Stimulated activated naive CD4-positive, alpha-beta T cell treated with Interleukin-2 at 50 U/mL for 16 hours (primary cell): ENCODE measurements at places on chromosomes 12 and 14.
A peak's percentile ranks its signal among the peaks of the same experiment; 100 is the strongest.

- DNase-seq, result no peak
These were observed 100.0 kb downstream of the PRKCH start for GRCh38 chr14:61421212-61421923.

- DNase-seq, result no peak
These were observed 141.3 kb upstream of the PLEKHG7 start for GRCh38 chr12:92561543-92561899.

- no peak for DNase-seq
These were observed 663 bp downstream of the NCKAP5L start for GRCh38 chr12:49827401-49828099.

- DNase-seq, result no peak
These were observed 59.6 kb upstream of the NCOR2 start for GRCh38 chr12:124626971-124627411.

GRCh38 chr14:78399316-78399889 is 229.2 kb downstream of the NRXN3 start:
- DNase-seq, result no peak

DNA sequence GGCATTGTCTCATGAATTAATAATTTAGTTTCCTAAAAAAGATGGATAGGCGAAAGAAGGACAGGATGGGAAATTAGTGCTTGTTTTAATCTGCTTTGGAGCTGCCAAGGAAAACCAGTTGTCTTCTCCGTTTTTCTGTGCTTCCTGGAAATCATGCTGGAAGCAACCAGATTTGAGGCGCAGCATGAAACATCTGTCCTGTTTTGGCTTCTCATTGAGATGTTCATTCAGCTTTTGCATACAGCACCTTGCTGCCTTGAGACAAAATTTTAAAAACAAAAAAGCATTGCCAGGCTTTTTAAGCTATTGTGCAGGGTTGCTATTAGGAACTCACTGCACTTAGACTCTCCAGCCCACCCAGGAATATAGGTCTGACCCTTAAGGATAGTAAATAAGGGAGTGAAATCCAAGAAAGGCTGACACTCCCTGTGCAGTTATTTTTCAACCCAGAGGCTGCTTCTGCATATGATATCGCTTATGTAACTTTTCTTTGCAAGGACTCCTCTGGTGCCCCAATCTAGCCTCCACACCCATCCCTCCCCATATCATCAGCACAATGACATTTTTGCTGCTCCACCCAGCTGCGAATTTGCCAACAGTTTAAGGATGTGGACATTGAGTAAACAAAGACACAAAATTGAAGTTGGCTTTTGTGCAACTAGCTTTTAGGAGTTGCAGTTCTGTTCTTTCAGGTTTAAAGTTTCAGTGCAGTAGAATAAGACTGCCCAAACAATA is 46.9 kb upstream of the MDM1 start:
- no peak for DNase-seq

DNA sequence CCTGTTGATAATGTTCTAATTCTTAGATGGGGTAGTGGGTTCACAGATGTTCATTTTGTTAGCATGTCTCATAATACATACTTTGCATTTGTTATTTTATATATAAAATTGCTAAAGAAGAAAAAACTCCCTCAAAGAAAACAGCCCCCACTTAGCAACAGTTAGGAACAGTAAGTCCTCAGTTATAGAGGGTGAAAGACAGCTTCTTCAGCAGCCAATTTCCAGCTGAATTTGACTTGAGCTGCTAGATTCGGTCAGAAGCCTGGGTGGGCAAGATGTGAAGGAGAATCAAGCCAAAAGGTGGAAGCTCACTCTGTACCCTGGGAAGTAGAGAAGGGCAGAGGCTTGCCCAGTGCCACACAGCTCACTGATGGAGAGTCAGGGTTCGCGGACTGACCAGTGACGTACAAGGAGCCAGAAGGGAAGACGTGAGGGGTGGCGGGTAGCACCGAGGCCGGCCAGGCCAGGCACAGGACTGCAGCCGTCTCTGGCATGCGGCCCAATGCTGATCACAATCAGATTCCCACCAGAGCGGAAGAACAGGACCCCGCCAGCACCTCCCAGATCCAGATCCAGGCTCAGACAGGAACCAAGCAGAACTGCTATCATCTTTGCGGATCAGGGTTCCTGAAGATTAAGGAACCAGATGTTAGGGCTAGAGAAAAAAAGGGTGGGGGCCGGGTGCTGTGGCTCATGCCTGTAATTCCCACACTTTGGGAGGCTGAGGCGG is 30.4 kb upstream of the VWF start:
- DNase-seq, result no peak

DNA sequence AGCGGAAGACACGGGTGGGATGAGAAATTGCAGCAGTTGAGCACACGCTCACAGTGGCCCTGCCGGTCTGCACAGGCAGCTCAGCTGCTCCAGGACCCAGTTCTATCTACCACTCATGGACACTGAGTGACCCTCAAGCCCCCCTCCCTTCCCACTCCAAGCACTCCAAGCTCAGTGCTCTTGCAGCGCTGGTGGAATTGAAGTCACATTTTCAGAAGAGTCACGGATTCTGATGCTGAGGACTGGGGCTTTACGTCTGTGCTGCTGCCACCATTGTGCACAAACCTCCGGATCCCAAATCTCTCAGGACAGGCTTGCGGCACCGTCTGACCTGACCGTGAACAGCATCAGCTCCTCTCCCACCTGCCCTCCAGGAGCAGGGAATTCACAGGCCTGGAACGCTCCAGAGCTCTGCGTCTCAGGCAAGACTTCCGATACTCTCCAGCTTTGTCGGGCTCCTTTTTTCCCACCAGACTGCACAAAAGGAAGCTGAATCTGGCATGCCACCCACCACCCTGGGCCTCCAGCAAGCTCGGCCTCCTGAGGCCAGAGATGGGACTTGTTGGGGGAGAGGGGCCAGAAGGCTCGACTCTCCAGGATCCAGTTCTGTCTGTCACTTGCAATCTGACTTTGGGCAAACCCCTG is 213.1 kb upstream of the RTL1 start:
- no peak for DNase-seq

DNA sequence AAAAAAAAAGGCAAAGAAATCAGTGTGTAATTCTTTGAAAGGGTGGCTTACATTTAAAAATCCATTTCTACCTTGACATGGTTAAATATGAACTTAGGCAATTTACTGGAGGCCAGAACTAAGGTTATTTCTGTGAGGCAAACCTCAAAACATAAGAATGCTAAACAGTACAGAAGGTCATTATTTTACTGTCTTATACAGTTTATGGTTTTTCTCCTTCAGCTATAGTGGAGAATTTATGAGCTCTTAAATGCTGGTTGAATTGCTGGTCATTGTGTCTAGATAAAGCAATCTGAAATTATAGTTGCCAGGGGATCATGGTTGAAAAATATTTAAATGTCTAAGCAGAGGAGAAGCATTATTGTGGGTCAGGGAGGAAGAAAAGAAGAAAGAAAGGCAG is 70.5 kb downstream of the TRIM9 start:
- no peak for DNase-seq

DNA sequence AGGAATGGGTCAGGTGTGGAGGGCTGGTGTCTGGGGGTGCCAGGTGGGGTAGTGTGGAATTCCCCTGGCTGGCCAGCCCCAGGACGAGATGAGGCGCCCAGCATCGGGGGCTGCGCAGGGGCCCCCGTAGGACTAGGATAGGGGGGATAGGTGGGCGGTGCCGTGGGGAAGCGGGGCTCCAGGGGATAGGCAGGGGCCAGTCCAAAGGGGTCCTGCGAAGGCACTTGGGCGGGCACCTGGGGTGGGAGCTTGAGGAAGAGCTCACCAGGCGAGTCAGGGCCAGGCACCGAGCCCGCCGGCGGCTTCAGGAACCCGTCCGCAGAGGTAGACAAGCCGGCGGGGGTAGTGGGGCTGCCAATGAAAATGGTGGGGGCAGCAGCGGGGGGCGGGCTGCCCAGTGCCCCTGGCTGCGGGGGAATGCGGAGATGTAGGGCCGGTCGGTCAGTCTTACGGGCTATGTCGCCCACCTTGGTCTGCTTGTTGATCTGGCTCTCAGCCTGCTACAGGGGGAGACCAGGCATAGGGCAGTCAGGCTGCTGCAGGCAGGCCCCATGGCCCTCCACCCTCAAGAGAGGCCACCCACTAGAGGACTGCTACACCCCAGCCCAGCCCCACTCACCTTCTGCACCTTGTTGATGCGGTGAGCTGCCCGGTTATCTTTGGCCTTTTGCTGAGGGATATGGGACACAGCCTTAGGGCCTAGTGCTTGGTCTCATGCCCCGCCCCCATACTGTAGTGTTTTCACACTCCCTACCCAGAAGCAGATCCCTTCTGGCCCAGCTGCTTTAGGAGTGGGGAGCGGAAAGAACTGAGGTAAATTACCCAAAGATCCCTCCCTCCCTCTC is 19.3 kb downstream of the KMT2D start:
- DNase-seq, result no peak

GRCh38 chr12:25800101-25800500 is 158.4 kb upstream of the RASSF8 start:
- DNase-seq, result no peak

DNA sequence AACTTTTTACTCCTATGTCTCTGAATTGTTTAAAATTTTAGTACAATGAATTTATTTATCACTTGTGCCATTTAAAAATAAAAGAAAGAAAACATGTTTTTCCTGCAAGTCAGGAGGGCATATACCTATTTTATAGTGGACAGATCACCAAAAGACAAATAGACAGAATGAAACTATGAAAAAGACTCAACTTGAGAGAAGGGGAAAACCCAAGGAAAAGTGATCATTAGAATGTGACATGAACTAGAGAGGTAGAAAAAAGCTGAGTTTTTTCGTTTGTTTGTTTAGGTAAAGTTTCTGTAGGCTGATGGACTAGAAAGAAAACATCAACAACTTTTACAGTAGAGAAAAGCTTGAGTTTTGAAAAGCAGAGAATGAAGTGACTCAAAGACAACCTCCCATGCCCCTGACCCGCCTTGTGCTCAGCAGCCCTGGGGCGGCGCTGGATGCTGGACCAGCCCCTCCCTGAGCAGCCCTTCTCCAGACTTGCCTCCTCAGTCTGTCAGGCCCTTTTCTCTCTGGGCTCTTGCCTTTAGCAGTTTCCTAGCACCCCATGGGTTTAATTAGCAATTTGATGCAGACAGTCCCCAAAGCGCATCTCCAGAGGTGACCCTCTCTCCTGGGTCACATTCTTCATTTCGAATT is 95.1 kb upstream of the ARID2 start:
- DNase-seq, result no peak

DNA sequence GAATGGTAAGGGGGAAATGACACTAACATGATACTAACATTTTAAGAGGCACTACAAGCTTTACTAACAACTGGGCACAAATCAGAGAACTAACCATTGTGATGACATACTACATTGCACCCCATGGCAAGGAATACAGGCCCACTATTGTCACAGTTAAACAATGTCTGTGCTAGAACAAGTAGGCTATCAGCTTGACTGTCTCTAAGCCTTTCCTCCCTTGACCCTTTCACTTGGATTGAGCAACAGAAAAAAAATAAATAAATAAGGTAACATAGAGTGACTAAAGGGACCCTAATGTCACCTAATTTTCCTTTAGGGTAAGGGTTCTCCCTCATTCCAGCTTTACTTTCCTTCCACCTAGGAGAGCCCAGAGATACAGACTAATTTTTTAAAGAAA is 4.4 kb downstream of the SLC38A2 start:
- no peak for DNase-seq

DNA sequence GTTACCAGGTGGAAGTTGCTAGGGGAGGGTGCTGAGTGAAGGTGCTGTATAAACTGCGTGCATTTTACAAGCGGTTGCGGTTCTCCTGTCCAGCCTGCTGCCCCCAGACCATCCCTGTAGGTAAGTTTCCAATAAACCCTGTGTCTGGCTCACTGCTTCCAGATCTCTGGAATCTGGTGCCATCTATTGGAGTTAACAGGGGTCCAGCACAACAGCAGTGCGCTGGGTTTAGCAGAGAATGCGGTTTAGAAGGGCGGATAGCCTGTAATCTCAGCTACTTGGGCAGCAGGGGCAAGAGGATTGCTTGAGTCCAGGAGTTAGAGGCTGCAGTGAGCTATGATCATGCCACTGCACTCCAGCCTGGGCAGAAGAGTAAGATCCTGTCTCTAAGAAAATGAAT is 4.9 kb downstream of the AACS start:
- DNase-seq, result no peak

- DNase-seq, result no peak
These were observed 7.0 kb upstream of the KRAS start for GRCh38 chr12:25257590-25258324.

GRCh38 chr12:76568130-76568529 is 8.6 kb upstream of the OSBPL8 start:
- no peak for DNase-seq

- DNase-seq, result no peak
These were observed 7.0 kb upstream of the CLEC2D start for GRCh38 chr12:9662488-9662887.

DNA sequence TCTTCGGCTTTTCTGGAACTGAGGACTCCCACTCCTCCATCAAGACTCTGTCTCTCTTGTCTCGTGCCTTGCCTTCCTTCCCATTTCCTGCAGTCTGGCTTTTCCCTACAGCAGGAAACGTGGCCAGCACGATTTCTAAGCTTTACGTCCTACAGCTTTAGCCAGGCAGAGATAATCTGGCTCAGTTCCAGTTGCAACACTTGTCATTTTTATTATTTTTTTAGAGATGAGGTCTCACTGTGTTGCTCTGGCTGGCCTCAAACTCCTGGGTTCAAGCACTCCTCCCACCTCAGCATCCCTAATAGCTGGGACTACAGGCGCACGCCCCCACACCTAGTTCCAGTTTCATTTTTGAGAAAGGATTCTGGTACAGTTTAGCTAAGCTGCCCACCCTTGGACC is 19.9 kb downstream of the CALM1 start:
- DNase-seq, result no peak

GRCh38 chr12:110582276-110583136 is 612 bp downstream of the PPTC7 start:
- peak; percentile 74 for DNase-seq

DNA sequence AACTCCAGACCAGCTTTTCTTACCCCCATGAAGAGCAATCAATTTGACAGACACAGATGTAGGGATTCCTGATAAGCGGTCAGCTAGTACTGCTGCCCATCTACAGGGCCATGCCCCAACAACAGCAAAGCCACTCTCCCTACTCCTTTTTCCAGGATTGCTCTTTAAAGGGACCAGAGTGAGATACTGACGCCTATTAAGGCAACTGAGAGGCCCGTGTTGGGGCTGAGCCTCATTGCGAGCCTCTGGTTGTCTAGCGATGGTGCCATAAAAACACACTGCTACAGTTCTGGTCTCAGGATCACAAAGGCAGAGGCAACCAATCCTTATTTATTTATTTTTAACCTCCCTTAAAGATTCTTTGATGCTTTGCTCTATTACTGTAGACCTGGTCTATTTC is 31.1 kb downstream of the AK7 start:
- no peak for DNase-seq

- no peak for DNase-seq
These were observed 7.9 kb downstream of the HDAC7 start for GRCh38 chr12:47811581-47812484.

- DNase-seq, result no peak
These were observed 19.9 kb downstream of the ETV6 start for GRCh38 chr12:11669348-11669747.

- no peak for DNase-seq
These were observed 400.6 kb downstream of the RGS6 start for GRCh38 chr14:72332871-72333270.
